A549 treated with CORT108297 at 1 μM for 4 hours (cell line): ENCODE measurements at places on chromosomes 5 and 9. TPM values are rescaled to one million over a fixed set of nuclear protein-coding genes. Genes with fewer than 3 reads are reported as not detected.

Gene SNX18
- total RNA-seq = 4.7 to 7.8 TPM (median 6.2 TPM) in 5 replicates

Gene PELO
- total RNA-seq = 17.3 to 21.1 TPM (median 19.1 TPM) in 5 replicates

Gene ZMYND19
- total RNA-seq = 39.2 to 57.2 TPM (median 54.5 TPM) in 5 replicates

Gene MARCHF11
- total RNA-seq = not detected in 5 replicates

Gene PCDHGB4
- total RNA-seq = 0.70 to 1.0 TPM (median 0.98 TPM) in 5 replicates

Gene SPATA31E1
- total RNA-seq = 0.03 TPM in 1 of 5 replicates, not detected in the others

Gene FSD1L
- 3.4 to 4.3 TPM (median 4.0 TPM) in 5 replicates for total RNA-seq

Gene SLC23A1
- total RNA-seq = 0.92 to 1.5 TPM (median 1.4 TPM) in 5 replicates

Gene NDST1
- 49.9 to 71.9 TPM (median 62.0 TPM) in 5 replicates for total RNA-seq

Gene CAMSAP1
- total RNA-seq = 18.6 to 22.4 TPM (median 21.2 TPM) in 5 replicates

Gene ZNF300
- total RNA-seq = 2.3 to 2.8 TPM (median 2.7 TPM) in 5 replicates

Gene TRIM41
- 19.2 to 30.7 TPM (median 29.3 TPM) in 5 replicates for total RNA-seq

Gene ARL14EPL
- 0.07 to 0.43 TPM (median 0.14 TPM) in 5 replicates for total RNA-seq

Gene CCNO
- total RNA-seq = 5.2 to 9.9 TPM (median 9.5 TPM) in 5 replicates

Gene HK3
- total RNA-seq = 0.03 to 0.44 TPM (median 0.12 TPM) in 3 of 5 replicates, not detected in the others

Gene S1PR3
- total RNA-seq = 39.8 to 49.2 TPM (median 43.0 TPM) in 5 replicates

Gene HSPB3
- 0.10 to 0.15 TPM in 2 of 5 replicates, not detected in the others for total RNA-seq

Gene PCDHA8
- 0.02 to 0.13 TPM (median 0.05 TPM) in 5 replicates for total RNA-seq

Gene KCNT1
- 0.01 to 0.06 TPM in 2 of 5 replicates, not detected in the others for total RNA-seq

Gene ANKRD31
- 0.03 to 0.07 TPM (median 0.05 TPM) in 5 replicates for total RNA-seq

Gene C9
- not detected in 5 replicates for total RNA-seq

Gene FREM1
- not detected in 5 replicates for total RNA-seq

Gene RFESD
- 2.1 to 3.1 TPM (median 2.4 TPM) in 5 replicates for total RNA-seq

Gene FOXD4
- 0.25 to 0.82 TPM (median 0.44 TPM) in 5 replicates for total RNA-seq

Gene PIP5K1B
- 0.02 TPM in 1 of 5 replicates, not detected in the others for total RNA-seq

Gene SNCAIP
- total RNA-seq = 0.03 to 0.05 TPM in 2 of 5 replicates, not detected in the others
